ENCODE measurements at places on chromosomes 7 and 10.

- no peak for DNase-seq
Measured at GRCh38 chr10:77603534-77603927, 34.1 kb downstream of the KCNMA1 start.

GRCh38 chr10:37478381-37478780 lies 353.0 kb downstream of the ANKRD30A start:
- DNase-seq = no peak

GRCh38 chr7:96179837-96180236 lies 142.1 kb downstream of the SLC25A13 start:
- no peak for DNase-seq

- no peak for DNase-seq
Measured at GRCh38 chr10:129967579-129968019, 3.5 kb upstream of the EBF3 start.

- DNase-seq = no peak
Measured at GRCh38 chr10:87867453-87867852, 4.0 kb downstream of the PTEN start.

- no peak for DNase-seq
Measured at GRCh38 chr7:24800073-24800472, 42.8 kb upstream of the GSDME start.

DNA sequence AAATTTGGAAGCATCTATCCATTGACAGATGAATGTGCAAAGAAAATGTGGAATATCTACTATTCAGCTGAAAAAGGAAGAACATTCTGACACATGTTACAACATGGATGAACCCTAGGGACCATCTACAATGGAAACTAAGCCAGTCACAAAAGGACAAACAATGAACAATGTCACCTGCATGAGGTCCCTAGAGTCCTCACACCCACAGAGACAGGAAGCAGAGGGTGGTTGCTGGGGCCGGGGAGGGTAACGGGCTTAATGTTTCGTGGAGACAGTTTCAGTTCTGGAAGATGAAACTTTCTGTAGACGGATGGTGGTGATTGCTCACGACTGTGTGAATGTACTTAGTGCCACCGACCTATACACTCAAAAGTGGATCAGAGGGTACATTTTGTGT lies 282.9 kb downstream of the ADARB2 start:
- DNase-seq = no peak

- DNase-seq = no peak
Measured at GRCh38 chr10:70126700-70127395, 5.8 kb downstream of the AIFM2 start.

DNA sequence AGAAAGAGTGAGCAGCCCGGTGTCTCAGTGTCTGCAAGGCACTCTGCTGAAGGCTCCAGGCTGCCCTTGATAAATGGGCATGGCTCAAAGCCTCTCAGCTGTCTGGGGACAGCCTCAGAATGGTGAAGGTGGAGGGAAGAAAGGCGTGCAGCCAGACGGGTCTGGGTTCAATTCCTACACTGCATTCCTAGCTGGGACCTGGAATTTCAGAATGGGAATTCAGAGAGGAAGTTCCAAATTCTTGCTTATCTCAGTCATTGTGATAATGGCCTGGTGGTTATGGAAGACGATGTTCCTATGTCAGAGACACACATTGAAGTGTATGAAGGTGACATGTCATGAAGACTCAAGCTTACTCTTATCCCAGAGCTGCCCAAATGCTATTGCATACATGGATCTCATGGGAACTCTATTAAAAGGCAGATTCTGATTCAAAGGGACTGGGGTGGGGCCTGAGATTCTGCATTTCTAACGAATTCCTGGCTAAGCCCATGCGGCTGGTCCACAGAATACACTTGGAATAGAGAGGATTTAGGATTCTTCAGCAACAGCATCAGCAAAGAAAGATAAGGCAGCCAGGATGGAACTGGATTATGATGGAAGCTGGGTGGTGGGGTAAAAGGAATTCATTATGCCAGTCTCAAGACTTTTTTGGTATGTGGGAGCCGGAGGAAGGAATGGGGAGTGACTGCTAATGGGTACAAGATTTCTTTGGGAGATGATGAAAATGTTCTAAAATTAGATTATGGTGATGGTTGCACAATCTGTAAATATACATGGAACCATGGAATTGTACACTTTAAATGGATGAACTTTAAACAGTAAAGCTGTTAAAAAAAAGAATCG lies 82.6 kb upstream of the ZMIZ1 start:
- no peak for DNase-seq

- DNase-seq = no peak
Measured at GRCh38 chr10:85832988-85833387, 533.6 kb downstream of the GRID1 start.

- no peak for DNase-seq
Measured at GRCh38 chr7:115410972-115411686, 489.2 kb downstream of the MDFIC start.

DNA sequence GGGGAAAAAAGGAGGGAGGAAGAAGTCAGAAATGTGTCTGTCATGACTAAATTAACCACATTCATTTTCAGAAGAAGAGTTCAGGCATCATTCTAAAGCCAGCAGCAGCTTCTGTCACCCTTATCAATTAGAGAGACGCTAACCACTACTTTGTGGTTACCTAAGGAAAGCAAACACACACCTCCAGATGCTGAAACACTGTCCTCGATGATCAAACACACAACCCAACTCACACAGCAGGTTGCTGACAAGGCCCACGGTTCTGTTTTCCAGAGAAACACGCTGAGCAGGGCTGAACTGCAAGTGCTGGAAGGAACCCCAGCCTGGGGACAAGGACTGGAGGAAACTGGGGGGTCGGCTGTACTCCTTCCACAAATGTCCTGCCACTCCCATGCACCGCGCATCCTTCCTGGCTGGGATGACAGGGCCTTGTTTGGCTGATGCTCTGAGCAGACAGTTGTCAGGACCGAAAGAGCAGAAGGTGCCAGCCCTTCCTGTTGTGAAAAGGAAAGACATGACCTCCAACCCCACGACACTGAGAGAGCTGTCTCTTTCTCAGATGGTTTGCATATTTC lies 36.6 kb downstream of the PRKCQ start:
- peak; percentile 74 for DNase-seq

- no peak for DNase-seq
Measured at GRCh38 chr7:103622274-103622673, 176.3 kb upstream of the SLC26A5 start.
